ENCODE measurements at places on chromosomes 7 and 10.

- no peak for DNase-seq
These were observed 37.2 kb upstream of the RAPGEF5 start for GRCh38 chr7:22393913-22394729.

DNA sequence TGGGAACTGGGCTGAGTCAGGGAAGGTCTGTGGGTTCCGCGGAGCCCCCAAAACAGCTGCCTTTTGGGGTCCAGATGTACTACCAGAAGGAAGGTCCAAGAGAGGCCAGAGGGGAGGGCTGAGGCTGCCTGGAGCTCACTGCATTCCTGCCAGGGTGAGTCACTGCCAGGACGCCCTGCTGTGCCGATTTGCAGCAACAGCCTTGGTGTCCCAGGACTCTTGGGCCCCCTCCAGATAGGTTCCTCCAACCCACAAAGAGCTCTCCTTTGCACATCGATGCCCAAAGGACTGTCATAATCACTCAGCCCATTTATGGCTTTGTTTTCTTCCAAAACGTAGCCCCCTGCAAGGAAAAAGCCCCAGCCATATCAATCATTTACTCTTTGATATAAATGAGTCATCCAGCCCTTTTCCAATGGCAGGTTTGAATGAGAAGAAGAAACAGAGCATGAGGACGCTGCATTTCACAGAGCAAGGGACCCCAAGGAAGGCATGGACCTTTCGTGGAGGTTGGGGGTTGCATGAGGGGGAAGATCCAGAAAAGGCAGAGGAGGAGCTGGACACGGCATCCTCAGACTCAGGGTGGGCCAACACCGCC, 32.2 kb upstream of the COL13A1 start:
- no peak for DNase-seq

DNA sequence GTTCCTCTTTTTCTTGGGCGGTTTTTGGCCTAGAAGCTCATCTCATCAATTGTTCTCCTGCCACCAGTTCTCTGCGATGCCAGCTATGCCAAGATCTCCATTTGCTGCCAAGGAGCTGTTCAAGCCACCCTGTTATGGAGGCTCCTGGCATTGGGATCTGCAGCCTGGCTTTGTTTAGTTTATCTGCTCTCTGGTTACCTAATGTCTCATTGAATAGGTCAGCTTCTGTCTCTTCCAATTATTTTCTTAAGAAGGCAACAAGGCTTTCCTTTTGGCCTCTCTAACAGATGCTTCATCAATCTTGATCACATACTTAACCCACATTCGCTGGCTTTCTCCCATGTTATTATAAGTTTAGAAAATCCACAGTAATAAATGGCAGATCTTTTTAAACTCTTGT, 20.6 kb upstream of the SDK1 start:
- no peak for DNase-seq

GRCh38 chr10:11810973-11811372, 12.2 kb upstream of the PROSER2 start:
- no peak for DNase-seq

DNA sequence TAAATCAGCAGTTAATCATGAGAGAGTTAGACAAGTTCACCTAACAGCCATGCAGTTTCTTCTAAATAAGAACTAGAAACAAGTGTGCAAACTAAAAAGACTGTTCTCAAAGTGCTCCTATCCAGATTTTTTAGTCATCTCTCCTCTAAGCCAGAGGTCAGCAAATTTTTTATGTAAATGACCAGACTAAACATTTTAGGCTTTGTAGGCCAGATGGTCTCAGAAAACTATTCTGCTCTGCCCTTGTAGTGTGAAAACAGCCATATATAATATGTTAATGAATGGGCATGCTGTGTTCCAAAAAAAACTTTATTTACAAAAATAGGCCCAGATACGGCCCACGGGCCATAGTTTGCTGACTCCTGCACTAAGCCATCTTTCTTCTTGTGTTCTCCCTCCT, 263.0 kb upstream of the LRRN3 start:
- DNase-seq = no peak

DNA sequence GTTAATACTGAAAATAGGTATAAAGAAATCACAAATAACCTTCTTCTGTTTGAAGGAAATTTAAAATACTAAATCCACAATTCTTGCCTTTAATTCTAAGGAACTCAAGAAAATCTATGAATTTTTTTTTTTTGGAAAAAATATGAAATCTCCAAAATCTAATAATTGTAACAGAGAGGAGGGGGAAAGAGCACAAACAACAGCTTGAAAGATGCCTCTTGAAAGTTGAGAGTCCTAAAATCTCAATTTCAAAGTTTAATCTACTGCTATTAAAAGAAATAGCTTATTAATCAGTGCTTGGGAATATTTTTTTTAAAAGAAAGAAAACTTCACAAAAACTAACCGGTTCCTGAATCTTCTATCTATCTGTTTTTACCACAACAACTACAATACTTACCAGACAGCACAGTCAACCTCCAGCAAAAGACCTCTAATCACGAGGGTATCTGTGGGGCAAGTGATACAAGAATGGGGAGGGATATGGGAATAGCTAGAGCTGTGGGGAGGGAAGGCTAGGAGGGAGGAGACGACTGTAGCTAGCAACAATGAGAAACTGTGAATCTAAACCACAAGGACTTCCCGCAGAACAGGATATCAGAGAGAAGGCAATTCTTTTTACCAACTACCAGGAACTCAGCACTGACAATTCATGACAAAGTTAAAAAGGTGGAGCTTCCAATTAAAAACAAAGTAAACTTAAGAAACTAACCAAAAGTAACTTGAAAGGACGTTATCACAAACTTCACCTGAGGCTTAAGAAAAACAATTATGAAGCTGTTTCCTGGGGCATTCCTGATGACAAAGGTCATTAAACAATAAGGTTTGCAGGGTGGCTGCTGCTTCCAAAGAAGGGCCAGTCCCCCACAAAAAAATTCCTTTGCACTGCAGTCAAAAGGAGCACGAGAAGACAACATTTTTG, at the start of gene USP54:
Gene USP54 (minus strand): TSS at position 462 of the 919 bp plus-strand sequence. CDS start 15,684 bp downstream, outside the sequence.
- DNase-seq = no peak

DNA sequence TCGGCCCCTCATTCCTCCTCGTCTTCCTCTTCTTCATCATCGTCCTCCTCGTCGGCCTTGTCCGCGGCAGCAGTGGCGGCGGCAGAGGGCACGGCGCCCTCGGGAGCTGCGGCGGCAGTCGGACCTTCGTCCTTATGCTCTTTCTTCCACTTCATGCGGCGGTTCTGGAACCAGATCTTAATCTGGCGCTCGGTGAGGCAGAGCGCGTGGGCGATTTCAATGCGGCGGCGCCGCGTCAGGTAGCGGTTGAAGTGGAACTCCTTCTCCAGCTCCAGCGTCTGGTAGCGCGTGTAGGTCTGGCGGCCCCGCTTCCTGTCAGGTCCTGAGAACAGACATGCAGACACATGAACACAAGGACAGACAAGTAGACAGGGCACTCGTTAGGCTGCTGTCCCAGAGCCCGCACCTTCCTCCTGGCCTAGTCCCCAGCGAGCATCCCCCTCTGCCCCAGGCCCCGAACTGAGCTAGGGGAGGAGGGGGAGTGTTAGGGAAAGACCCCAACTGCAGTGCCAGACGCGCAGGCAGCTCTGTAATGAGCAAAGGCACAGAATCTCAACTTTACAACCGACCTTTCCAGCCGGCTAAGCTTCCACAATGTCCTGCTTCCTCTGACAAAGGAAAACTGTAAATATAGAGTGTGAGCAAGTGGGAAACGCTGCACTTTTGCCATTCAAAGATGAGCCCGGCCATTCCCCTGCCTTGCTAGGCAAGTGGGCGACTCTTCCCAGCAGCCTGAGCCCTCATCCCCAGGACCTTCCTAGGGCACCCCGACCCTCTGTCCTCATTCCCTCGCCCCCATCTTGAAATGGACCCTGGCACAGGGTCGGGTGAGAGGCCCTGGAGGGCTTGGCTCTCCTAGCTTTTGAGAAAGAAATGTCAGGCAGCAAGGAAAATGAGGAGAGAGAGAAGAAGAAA, 1.3 kb downstream of the HOXA7 start:
- DNase-seq = no peak

DNA sequence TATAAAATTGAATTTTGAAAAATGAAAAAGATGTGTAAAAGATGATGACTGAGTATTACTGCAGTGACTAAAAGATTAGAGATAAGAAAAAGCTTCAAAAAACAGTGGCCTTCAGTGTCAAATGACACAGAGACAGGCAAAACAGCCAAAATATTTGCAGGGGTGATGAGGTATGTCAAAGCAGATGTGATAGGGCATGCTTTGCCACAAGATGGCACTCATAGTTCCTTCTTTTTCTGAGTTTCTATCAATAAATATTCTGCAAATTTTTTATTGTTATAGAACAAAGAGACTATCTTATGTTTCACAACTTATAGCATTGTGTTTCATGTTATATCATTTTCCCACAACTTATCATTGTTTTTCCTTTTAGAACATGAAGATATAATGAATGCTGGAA, 344.1 kb upstream of the HPS1 start:
- peak; percentile 8 for DNase-seq

- DNase-seq = no peak
These were observed 60.5 kb downstream of the GTF2IRD1 start for GRCh38 chr7:74514131-74514591.

DNA sequence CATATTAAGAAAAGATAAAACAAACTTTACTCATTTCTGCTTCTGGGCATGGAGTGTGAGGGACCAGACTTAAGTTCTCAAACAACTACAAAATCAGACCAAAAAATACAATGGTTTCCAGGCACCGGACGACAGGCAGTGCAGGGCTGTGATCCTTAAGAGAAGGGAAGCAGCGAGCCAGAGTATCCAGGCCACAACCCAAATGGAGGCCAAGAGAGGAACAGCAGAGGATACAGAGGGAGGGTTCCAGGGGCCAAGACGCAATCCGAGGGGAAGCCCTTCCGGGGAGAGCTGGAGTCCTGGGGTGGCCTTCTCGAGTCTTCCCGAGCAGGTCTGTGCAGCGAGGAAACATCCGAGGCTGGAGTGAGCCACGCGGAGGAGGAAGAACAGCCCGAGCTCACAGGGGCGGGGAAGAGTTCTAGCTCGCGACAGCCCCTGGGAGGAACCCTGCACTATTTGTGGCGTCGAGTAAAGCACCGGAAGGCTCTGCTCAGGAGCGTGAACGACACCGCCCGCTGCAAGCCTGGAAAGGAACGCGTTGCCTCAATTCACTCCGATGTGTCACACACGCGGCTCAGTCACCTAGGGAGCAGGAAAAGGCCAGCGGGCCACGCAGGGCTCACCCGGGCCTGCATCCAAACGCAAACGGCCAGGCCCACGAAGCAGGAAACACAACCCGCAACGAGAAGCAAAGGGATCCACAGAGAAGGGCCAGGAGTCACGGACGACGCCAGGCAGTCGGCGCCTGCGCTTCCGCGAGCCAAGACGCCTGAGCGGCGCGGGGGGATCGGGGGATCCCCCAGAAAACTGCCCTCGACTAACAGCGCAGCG, 933 bp upstream of the RNF32 start:
- no peak for DNase-seq

GRCh38 chr10:33352175-33352574, 17.7 kb upstream of the NRP1 start:
- no peak for DNase-seq

GRCh38 chr7:38673795-38674194, 42.6 kb upstream of the AMPH start:
- no peak for DNase-seq

DNA sequence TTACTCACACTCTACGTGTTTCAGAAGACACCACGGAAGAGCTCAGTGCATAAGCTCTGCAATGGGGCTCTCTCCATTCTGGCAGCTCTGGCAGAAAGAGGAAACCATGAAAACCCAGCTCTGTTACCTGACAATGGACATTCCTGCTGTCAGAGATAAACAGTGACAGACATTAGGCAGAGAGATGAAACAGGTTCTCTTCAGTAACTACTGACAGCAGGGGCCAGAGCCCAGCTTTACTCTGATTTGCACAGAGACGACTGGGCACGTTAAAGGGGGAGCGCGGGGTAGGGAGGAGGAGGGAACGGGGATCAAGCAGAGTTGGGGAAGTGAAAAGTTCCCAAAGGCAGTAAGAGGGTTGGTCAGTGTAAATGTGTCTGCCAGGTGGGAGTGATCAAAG, 206.1 kb downstream of the RAMP3 start:
- DNase-seq = no peak

- DNase-seq = no peak
These were observed 209.2 kb upstream of the LRRN3 start for GRCh38 chr7:110881721-110882120.

GRCh38 chr7:26792576-26792975, 71.8 kb downstream of the SKAP2 start:
- DNase-seq = no peak

DNA sequence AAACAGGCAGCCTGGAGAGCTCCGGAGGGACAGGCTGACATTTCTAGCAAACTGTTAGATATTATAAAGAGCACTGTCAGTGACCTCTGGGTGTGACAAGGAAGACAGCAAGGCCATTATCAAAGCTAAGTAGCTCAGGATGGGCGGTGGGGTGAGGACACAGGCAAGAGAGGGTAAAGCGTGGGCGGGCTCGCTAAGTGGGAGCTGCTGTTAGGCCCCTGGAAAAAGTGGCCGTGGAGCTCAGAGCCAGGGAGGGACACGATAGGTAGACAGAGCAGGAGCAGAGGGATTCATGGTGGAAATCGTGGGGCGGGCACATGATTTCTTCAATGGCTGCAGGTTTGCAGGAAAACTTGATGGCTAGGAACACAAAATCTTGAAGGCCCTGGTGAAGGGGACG, 51.4 kb upstream of the NPS start:
- no peak for DNase-seq
